ENCODE measurements at places on chromosomes 11 and 22.

DNA sequence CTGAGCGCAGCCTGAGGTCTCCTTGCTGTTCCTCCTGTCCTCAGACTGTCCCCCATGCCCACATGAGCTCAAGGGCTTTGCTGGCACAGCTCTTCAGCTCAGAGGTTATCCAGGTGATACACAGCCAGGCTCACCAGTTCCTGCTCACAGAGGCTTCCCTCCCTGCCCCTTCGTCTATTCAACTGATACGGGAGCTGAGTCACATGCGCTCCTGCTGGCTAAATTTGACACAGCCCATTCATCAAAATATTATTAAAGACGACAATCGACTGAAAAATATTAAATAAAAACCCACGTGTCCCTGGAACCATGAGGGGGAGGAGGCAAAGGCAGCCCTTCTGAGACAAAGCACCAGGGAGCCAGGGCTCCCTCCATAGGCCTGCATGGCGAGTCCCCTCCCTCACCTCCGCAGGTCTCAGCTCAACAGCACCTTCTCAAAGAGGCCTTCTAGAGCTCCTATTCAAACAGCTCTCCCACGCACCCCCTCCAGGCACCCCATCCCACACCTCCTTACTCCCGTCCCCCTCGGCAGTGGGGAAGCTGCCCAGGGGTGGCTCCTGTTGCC lies 40.5 kb downstream of the DUSP8 start:
- DNase-seq: no peak

DNA sequence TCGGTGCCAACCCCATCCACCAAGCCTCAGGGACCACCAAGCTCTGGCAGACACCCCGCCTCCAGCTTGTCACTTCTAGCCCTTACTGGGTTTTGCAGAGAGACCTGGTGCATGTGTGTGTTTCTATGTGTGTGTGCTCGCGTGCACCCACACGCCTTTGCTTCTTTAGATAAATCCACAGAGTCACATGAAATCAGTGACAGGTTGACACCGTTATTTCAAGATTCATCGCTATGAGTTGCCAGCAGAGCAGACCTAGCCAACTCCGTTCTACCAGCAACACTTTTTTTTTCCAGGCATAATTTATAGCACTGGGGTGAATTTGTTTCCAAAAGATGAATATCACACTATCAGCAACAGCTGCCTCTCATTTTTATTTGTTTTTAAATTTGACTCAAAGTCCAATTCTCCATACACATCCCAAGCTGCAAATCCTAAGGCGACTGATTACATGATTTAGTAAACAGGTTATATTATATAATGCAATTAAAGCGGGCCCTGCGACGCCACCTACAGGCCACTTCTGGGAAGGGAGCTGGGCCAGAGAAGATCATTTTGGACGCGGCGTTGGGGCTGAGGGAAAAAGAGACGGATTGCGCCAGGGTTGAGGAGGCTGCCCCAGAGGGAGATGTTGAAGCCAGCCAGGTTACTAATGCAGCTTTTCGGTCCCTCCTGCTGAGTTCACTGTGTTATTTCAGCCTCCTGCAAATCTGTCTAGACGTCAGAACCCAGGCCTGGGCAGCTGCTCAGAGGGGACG lies 150.5 kb downstream of the FEZ1 start:
- peak; percentile 19 for DNase-seq

- peak; percentile 55 for DNase-seq
Observed at GRCh38 chr22:22720201-22720723, 75.8 kb downstream of the GGTLC2 start.

DNA sequence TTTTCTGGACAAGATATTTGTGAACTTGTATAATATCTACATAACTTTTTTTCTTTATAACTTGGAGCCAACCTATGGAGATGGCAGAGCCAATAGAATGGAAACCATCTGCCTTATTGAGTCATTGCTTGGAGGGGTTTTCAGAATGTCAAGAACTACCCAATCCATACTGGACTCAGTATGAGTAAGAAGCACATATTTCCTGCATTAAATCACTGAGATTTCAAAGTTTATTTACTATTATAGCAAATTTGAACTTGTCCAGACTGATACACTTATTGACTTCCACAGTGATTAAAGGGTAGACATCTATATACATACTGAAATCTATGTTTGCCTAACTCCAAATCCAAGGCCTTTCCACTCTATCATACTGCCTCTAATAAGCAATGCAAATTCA lies 704.0 kb downstream of the KCNA4 start:
- DNase-seq: no peak

DNA sequence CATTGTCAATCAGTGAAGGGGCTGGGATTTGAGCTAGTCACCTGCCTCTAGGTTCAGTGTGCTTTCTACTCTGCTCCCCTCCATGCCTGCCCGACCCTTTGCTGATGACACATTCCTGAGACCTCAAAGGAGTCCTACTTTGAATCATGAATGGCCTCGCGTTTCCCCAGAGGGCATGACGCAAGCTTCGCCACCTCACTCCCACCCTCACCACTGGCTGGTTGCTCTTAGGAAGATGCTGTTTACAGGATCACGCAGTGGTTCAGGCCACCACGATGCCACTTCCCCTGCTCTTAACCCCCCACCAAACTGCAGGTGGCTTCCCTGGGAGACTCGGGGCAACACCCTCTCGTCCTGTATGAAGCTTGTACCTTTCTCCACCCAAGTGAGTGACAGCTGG lies 62.9 kb upstream of the B3GAT1 start:
- DNase-seq: no peak

DNA sequence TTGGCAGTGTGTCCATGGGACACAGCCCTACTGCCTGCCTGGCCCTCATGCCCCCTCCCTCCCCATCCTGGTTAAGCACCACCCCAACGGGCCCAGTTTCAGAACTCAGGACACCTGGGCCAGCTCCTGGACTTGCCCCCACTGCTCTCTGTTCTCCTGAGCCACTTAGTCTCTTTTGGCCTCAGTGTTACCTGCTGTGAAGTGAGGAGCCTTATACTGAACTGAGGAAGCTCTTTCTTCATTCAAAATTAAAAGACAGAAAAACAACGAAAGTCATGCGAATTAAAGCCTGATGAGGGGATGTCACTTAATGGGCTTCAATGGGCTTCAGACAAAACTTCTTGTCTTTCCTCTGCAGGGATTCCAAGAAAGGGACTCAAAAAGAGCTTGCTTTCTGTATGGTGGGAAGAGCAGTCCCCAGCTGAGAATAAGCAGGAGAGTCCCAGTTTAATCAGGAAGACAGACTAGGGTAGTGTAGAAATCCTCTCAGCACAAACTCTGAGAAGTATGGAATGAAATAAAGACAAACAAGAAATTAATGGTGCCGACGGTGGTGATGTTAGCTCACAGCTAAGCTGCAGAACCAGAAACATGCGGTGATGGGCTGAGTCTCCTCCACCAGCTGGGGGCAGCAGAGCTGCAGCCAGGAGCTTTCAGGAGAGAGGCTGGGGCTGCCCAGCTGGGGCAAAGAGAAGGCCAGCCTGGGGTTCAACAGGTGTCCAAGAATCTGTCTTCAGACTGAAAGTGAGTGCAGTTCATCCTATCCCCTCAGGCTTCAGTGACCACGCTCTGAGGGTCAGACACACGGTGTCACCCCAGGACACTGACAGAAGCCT lies 101.0 kb downstream of the GGTLC2 start:
- DNase-seq: peak; percentile 49

DNA sequence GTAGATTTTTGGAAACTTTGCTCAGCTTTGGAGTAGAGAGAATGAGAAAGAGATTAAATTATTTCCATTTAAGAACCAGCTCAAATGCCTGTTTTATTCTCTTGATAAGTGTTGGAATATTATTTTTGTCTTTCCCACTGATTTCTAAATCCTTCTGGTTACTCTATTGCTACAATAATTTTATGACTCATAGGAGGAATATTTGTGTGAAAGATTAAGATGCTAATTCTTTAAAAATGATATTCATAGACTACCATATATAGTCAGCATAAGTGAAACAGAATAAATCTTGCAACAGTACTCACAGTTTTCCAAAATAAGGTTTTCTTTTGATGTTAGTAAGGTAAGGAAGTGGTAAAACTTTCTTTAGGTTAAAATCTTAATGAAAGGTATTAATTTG lies 60.9 kb downstream of the YAP1 start:
- DNase-seq: no peak

- DNase-seq: no peak
Observed at GRCh38 chr11:26731084-26731456, 9.2 kb upstream of the SLC5A12 start.

DNA sequence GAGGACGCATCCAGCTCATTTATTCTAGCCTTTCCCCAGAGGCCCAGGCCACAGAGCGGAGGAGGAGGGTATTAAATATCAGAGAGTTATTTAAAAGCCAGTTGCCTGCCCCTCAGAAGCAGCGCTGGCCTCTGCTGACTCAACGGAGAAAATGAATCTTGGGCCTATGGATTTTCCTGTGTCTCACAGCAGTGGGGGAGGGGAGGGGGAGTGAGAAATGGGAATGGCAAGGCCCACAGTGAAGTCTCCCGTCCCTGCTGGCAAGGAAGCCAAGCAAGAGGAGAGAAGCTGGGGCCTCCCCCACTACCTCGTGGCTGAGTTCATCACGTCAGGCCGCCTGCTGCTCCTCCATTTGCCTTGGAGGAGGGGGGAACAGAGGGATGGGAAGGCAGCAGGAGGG lies 4.5 kb upstream of the TPBGL start:
- DNase-seq: no peak

DNA sequence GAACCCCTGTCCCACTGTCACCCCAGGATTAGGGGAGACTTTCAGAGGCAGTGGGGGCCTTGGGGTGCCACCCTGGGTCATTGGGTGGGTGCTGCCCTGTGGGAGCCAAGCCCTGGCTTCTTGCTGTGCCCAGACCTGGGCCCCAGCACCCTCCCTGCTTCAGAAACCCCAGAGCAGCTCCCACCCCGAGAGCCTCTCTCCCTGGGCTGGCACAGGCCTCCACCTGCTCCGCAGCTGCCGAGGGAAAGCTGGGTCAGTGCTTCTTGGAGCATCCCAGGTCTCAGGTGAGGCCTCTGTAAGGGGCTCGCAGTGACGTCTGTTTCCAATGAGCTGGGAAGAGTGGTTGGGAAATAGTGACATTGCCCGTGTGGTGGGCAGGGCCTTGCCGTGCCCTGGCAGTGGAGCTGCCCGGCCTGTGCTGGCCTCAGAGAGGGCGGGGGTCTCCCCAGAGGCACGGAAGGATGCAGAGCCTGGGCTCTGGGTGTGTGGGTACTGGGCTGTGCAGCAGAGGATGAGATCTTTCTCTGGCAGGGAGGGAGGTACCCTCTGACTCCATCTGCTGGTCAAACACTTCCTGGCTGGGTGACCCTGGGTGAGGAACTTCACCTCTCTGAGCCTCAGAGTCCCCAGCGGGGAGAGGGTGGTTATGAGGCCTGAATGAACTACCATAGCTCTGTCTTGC lies 23.0 kb downstream of the C22orf23 start:
- DNase-seq: no peak

DNA sequence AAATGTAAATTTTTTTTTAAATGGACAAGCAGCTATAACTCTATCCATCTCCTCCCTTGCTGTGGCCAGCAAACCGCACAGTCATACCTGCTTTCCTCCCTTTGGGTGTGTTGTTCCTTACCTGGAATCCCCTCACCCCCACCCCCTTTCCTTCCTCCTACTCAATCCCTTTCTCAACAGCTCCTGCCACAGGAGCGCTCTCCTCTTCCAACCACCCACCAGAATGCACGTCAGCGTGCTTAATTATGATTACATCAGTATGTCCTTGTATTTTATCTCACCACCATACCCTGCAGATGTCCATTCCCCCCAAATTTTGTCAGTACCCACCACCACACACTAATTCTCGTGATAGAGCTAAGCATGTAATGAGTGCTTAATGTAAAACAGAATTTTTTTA lies 60.9 kb upstream of the LMO2 start:
- DNase-seq: no peak

DNA sequence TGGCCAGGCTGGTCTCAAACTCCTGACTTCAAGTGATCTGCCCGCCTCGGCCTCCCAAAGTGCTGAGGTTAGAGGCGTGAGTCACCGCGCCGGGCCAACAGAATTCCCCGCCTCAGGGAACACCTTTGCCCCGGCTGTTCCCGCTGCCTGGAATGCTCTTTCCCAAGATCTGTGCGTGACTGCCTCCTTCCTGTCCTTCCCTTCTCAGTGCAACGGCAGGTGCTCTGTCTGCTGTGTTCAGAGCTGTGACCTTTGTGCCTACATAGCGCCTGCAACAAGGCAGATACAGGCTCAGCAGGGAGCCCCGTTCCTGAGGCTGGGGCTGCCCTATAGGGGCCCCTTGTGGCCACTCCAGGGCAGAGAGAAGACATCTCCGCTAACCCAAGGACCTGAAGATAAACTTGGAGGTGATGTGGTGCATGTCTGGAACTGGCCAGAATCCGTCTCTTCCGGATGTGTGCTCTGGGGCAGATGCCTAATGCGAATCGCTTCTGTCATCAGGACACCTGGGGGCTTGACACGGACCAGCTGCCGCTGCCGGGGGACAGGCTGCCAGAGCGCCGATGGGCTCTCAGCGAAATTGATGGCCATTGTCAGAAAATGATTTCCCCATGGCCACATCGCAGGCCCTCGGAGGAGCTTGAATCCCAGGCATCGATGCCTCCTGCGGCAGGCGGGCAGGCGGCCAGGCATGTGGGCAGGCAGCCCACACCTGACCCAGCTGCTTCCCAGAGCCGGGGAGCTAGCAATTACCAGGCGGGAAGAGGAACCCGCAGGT lies 43.5 kb upstream of the TCF20 start:
- peak; percentile 32 for DNase-seq

GRCh38 chr11:1844221-1845094 lies 5.7 kb downstream of the TNNI2 start:
- peak; percentile 67 for DNase-seq

GRCh38 chr22:25008666-25009065 lies 56.1 kb downstream of the KIAA1671 start:
- DNase-seq: no peak

DNA sequence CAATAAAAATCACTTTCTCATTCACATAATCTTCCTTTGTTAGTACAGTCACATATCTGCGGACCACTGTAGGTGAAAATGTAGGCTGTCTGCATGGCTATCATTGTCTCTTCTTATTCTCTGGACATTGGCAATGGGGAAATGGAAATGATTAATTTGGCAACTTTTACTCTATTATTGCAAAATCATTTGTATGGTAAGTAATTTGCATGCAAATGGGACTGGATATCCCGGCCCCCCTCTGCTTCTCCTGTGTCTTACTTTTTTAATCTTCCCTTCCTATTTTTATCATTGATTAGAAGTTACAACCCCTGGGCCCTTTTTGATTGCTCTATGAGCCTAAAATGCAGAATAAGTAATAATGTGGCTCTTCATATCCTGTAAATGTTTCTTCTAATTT lies 6.0 kb downstream of the GRK3 start:
- no peak for DNase-seq

- no peak for DNase-seq
Observed at GRCh38 chr22:23079814-23080521, 9.6 kb downstream of the GNAZ start.

- peak; percentile 62 for DNase-seq
Observed at GRCh38 chr22:40436505-40437431, 66.4 kb downstream of the SGSM3 start.

- DNase-seq: no peak
Observed at GRCh38 chr11:102017026-102017425, 30.2 kb upstream of the CFAP300 start.

GRCh38 chr11:68987211-68987610 lies 6.4 kb upstream of the MRGPRD start:
- DNase-seq: no peak

GRCh38 chr11:100865443-100866065 lies 178.5 kb downstream of the ARHGAP42 start:
- DNase-seq: no peak

- DNase-seq: no peak
Observed at GRCh38 chr11:8227156-8228152, 36.2 kb downstream of the LMO1 start.

- DNase-seq: no peak
Observed at GRCh38 chr11:118058311-118059245, 18.3 kb upstream of the TMPRSS4 start.

- DNase-seq: peak; percentile 68
Observed at GRCh38 chr11:121367001-121367843, 74.7 kb downstream of the SC5D start.

- DNase-seq: no peak
Observed at GRCh38 chr11:80327956-80328614, 887.3 kb upstream of the TENM4 start.
